ENCODE measurements at places on chromosomes 5 and 9.

DNA sequence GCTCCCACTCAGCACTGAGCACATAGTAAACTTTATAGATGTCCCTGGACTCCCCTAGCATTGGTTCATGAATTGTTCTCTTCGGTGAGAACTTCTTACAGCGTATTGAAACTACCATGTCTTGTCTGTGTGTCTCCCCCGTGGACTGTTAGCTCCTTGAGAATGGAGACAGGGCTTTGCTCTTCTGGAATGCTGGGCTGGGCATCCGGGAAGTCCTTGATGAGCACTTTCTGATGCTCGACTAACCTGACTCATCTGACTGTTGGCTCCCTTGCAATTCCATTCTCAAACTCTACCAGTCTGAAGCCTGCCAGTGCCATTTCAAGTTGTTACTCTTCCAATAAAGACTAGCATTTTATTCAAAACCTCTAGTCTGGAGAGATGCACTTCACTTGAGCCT is 15.0 kb upstream of the PFDN1 start:
- no peak for DNase-seq

DNA sequence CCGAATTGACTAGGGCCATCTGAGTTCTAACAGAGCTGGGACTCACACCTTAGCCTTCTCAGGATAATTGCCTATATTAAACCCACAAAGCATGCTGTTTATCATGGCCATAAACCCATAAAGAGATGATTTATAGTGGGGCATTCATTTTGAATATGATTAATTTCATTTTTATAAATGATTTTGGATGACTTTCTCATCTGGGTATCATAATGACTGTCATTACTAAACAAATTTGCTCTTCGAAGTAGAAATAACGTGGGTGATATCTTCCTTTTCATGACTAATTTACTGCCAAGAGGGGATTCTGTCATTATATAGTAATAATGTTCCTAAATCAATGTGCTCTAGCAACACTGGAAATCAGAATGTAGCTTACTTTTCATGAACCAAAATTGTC is 498.2 kb downstream of the CDH12 start:
- no peak for DNase-seq

DNA sequence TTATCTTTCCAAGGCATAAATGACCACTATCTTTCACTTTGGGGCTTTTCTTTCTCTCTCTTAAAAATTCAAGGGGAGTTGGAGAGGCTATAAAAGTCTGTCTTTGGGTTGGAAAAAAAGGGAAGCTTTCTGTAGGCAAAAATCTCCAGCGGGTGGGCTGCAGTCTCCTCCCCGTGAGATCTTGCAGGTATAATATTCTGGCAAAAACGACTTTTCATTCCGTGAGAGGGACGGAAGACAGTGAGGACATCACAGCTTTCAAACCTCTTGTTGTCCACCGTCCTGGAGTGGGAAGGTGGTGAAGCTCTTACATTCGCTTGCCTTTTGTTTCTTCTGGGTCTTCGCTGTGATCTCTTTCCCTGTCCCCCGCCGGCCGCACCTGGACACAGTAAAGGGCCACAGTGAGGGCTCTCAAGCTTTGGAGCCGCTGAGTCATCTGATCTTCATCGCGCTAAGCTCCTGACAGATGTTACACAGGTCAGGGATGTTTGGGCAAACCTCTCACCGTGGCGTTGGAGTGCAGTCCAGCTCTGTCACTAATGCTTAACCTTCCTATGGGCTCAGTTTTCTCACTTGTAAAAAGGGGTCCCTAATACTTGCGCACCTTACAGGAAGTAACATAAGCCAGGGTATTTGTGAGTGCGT is 61.9 kb upstream of the MEGF10 start:
- no peak for DNase-seq

DNA sequence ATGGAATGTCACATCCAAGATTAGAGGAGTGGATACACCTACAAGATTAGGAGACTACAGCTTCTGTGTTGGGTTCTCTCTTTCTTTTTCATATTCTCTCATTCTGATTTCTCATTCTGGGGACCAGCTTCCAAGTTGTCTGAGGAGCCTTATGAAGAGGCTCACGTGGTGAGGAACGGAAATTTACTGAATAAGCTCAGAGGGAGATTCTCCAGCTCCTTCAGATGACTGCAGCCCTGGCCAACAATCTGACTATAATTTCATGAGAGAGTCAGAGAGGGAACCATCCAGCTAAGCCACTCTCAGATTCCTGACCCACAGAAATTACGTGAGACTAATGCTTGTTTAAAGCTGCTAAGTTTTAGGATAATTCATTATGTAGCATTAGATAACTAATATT is 27.1 kb upstream of the TENT2 start:
- DNase-seq, result no peak

DNA sequence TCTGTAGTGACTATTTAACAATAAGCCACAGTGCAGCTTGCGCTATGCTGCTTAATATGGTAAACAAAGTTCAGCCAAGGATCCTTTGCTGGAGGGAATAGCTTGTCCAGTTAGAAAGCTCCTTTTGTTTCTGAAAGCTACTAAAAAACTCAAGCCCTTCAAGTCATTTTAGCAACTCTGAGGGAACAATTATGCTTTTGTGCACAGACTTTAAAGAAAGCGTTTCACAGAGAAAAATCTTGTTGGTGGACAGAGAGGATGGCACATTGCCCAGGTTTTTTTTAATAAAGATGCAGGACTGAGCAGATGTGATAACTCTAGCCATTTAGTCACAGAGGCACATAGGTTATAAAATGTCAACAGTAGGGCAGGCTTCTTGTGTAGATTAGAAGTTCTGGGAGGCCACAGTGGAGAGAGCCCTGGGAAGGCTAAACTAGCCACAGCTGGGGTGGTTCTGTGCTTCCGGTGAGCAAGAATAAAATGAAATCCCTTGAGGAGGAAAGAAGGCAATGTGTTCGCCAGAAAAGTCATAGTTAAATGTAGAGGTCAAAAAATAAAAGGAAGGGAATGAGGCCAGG is 63.4 kb downstream of the ALDH7A1 start:
- DNase-seq, result no peak

GRCh38 chr5:72688916-72689315 is 127.5 kb upstream of the TNPO1 start:
- DNase-seq, result no peak

GRCh38 chr9:132818588-132818987 is 59.5 kb downstream of the AK8 start:
- DNase-seq, result no peak

DNA sequence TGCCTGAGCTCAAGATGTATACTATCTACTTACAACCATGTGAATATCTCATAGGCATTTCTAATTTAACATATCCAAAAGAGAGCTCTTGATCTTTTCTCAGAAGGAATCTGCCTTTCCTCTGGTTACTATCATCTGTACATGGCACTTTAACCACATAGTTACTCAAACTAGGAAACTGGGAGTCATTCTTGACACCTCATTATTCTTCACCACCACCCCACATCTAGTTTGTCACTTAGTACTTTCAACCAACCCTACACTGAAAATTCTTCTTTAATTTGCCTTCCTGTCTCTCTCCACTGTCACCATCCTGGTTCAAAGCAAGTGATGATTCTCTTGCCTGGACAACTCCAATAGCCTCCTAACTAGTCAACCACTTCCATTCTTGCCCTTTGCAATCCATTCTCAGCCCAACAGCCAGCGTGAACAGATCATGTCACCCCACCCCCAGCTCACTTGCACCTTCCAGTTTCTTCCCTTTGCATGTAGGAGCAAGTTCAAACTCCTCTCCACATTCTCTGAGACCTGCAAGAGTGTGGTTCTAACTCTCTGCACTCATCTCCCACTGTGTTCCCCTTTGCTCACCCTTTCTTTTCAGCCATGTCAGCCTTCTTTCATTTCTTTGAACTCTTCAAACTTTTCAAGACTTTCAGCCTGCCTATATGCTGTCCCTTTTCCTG is 17.3 kb upstream of the SMAD5 start:
- DNase-seq, result no peak

DNA sequence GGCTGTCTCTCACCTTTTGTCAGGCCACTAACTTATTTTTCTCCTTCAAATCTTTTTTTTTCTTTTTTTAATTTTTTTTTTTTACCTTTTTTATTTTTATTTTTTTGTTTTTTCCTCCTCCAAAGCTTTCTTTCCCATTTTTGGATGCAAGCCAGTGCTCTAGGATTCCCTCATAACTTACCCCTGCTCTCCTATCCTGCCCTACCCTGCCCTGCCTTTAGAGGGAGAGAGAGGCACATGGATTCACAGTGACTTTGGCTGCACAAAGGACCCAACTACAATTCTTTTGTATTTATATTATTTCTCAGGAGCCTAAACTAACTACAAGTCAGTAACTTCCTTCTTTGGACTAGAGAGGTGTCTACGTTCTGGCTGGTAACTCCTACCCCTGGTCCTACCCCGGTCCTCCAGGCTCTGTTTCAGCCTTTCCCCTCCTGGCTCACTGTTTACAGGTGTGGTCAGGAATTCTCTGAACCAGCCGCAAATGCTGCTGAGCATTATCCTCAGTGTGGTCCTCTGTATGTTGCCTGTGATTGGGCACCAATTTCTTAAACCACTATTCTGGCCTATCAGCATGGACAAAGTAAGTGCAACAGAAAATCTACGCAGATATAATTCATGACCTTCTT is 8.4 kb upstream of the RUSC2 start:
- DNase-seq, result no peak

DNA sequence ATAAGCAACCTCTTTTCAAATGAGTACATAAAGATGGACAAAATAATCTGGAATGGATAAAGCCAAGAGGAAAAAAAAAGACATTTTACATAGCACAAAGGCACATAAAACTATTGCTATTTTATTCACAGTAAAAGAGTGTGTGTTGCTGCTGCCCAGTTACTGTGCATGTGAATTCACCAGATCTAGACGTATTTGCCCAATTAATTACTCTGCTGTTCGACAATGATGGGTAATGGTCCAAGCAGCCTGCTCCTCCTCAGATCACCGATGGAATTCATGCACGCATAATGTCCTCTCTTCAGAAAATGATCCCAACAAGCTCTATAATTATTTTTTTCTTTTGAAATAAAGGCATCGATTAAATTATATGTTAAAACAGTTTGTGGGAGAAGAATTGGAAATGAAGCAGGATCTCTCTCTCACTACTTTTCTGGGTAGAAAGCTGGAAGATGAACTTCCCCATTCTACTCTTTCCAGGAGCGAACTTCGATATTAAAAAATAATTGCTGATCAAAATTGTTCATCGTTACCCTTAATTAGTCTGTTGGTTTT is 357.4 kb upstream of the CCNH start:
- DNase-seq, result no peak

DNA sequence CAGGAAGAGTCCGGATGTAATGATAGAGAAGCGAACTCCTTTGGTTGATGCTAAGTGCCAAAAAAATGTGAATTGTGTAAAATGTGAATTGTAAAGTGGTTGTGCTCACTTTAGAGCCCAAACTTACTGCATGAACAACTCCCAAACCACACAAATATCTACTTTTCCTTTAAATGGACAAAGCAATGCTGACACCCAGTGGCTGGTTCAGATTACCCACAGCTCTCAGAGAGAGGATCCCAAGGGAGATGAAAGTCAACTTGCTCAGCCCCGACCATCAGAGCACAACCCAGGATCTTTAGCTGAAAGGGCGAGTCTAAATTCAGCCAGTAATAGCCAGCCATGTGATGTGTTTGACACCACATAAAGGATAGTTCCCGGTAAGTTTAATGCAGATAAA is 133.7 kb downstream of the NMUR2 start:
- DNase-seq, result no peak

DNA sequence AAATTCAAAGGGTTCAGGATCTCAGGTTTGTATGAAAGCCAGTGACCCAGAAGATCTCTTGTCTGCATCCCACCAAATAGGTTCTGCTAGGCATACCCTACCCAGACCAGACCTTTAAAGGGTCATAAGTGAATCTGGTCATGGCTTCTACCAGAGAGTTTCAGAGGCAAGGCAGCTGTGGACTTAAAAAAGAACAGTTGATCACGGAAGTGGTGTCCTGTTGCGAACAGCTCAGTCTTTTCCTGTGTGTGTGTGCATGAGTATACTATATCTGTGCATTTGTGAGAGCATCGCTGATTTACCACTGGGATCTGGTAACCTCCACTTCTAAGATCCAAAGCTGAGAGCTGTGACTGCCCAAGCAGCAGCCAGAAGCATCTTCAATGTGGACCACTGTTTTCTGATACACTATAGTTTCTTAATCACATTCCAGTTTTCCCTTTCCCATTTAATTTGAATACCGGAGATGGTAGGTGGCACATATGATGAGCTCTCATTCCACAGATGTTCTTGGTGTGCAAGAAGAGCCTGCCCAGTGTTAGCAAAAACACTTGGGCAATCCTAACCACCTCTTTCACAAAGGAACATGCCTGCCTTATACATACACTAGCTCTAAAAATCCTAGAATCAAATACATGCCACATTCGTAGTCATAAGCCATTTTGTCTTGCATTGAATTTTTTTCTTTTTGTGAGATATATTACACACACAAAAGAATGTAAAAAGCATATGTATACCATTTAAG is 36.2 kb upstream of the OR2S2 start:
- no peak for DNase-seq

DNA sequence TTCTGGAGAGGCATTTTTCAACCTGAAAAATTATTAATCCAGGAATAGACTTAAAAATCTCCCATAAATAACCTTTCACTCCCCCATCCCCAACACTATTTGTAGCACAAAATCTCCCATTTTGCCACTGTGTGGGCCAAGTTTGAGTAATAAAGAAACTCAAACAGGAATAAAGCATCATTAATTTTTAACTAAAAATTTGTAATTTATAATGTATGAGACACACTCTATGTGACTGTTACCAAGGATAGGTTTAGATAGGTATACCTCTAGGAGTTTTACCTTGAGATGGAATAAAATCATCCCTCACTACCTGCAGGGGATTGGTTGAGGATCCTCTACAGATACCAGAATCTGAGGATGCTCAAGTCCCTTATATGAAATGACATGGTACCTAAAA is 30.1 kb downstream of the CHD1 start:
- no peak for DNase-seq

DNA sequence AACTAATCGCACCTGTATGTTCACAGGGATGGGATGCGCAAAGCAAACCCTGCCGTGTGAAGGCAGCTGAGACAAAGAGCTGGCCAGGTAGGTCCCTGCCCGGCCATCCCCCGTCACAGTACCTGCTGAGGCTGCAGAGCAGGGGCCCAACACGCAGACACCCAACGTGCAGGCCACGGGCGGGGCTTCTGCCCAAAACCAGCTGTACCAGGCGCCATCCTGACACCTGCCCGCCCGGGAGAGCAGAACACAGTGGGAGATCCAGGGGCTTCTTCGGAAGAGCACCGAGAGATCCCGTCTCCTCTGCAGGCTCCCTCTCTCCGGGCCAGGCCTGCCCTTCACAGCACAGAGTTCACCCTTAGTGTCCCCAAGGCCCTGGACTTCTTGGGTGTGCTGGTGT is 28.4 kb downstream of the ABO start:
- DNase-seq, result no peak

GRCh38 chr9:84103651-84104377 is 123.2 kb downstream of the RMI1 start:
- DNase-seq, result no peak

GRCh38 chr5:56409331-56410190 is 176.4 kb upstream of the ANKRD55 start:
- no peak for DNase-seq

DNA sequence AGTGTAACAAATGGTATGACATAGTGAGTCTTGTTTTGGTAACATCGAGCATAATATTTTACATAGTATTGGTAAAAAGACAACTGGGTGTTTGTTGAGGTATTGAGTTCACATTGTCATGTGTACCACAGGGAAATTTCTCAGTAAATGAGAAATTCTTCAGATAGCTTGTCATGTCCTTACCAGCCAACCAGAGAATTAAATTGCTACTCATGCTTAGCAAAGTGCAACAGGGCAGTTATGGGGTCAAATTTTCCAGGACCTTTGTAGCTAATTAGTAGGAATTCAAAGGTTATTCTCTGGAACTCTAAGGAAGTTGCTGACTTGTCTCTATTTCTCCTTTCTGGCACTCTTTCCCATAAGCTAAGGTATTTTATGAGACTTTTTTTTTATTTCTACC is 595.7 kb downstream of the EFNA5 start:
- DNase-seq, result no peak

Data from stimulated activated CD8-positive, alpha-beta memory T cell treated with anti-CD3 and anti-CD28 coated beads, Interleukin-7, amount 100 ng/mL, for 4 hours (primary cell).